Cerebellum (tissue), 4 donors: ENCODE measurements at places on chromosomes 1 and 21.

- peak; percentile 89 for DNase-seq
These were observed at the start of gene ZDHHC18 for GRCh38 chr1:26826261-26827105. Gene ZDHHC18 (plus strand): TSS chr1:26826688. CDS start chr1:26826805, 117 bp downstream.

DNA sequence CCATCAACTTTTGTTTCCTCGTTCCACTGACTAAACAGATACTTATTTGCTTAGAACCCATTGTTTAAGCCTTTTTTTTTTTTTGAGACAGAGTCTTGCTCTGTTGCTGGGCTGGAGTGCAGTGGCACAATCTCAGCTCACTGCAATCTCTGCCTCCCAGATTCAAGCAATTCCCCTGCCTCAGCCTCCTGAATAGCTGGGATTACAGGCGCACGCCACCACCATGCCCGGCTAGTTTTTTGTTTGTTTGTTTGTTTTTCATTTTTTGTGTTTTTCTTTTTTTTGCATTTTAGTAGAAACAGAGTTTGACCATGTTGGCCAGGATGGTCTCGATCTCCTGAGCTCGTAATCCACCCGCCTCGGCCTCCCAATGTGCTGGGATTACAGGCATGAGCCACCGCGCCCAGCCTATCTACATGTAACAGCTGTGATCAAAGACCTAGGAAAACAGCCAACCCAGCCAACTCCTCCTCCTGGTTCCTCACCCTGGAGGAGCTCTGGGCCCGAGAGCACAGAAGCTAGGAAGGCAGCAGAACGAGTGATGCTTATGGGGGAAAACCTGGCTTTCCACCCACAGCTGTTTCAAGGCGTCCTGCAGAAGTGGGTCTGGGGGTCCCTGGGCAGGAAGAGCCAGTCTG, 32.9 kb downstream of the KCNN3 start:
- DNase-seq: no peak

DNA sequence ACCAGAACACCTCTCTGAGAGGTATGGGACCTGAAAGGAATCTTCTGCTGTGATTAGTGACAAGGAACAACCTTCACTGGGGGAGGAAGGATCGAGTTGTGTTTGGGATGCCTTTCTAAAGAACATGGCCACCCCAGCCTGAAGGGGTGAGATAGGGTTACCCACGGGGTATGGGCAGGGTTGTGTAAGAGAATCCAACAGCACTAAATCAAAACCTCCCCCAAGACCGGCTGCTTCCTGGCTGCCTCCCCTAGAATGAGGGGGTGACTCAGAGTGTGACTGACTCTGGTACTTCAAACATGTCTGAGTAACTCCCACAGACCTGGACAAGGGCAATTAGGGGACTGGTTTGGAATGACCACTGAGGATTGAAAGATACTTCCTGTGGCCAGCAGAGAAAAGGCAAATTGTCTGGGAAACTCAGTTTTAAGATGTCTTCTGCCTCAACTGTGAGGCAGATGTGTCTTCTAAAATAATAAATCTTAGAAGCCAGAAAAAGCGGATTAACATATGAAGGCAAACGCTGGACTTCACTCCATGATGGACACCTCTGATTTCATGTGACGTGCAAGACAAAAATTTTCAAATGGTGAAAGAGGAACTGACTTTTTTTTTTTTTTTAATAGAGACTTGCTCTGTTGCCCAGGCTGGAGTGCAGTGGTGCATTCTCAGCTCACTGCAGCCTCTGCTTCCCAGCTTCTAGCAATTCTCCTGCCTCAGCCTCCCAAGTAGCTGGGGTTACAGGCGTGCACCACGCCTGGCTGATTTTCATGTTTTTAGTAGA, 6.7 kb upstream of the PTPN14 start:
- no peak for DNase-seq

DNA sequence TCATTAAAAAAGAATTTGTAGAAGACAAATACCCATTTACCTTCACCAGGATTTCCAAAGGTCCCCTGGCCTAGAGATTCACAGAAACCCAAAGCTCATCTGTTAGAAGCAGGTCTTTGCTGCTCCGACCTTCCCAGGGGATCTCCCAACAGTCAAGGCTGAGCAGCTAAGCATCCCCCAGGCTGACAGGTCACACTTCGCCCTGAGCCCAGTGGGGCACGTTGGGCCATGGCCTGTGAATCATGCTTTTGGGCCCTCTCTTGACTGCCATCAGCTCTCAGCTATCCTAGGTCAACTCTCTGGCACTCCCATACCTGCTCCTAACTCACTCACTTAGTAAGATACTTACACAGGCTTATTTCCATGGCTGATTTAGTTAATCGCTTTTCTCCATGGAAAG, 157.7 kb downstream of the DSCAM start:
- DNase-seq: no peak

DNA sequence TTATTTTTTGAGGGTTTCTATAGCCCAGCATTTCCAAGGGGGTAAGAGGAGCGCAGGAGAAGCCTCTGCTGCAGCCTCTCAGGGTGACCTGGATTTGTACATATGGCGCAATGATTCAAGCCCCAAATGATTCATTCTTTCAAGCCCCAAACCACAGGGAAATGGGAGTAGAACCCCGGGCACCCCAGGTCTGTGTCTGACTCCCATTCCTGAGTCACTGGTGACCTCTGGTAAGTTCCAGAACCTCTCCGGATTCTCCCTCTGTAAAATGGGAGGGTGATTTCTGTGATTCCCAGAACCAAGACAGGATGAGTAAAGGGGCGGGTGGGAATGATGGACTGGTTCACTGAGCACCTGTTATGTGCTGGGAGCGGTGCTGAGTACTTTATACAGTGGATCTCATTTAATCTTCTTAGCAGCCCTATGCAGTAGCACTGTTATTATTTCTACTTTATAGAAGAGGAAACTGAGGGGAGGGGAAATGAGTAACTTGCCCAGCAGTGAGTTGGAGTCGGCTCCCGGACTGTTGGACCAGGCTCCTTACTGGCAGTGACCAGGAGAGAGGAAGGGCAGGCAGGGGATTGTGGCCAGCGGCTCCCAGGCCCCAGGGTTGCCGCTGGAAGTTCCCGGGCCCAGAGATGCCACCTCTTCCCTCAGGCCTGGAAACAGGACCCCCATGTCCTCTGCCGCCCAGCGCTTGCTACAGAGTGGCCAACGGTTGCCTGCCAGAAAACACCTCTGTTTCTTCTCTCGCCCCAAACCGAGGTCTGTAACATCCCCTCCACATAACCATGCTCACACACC, 20.3 kb upstream of the SLC26A9 start:
- no peak for DNase-seq

GRCh38 chr1:70196333-70196732, 9.0 kb downstream of the LRRC40 start:
- DNase-seq: no peak

DNA sequence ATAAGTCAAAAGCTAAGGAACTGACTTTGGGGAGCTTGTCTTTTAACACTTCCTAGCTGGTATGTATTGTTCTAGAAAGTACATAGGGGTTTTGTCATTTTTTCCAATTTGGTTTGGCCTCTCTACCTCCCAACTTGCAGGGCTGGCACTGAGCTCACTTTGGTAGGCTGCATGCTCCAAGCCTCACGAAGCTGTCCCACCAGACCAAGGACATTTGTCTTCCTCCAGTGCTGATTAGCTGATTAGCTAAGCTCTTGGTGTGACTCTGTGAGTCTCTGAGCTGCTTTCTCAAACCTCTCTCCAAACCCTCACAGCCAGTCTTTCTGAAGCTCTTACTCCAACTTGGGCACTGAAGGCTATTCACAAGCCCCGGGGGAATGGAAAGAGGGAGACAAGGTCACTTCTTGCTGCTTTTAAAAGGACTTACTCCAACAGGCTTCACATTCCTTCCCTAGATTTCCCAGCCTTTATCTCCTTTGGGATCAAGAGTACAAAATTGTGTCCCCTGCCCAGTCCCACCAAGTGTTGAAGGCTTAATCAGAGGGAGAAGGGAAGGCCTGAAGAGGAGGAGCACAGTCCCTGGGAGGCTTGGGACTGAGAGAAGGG, 893 bp upstream of the CFAP45 start:
- no peak for DNase-seq

DNA sequence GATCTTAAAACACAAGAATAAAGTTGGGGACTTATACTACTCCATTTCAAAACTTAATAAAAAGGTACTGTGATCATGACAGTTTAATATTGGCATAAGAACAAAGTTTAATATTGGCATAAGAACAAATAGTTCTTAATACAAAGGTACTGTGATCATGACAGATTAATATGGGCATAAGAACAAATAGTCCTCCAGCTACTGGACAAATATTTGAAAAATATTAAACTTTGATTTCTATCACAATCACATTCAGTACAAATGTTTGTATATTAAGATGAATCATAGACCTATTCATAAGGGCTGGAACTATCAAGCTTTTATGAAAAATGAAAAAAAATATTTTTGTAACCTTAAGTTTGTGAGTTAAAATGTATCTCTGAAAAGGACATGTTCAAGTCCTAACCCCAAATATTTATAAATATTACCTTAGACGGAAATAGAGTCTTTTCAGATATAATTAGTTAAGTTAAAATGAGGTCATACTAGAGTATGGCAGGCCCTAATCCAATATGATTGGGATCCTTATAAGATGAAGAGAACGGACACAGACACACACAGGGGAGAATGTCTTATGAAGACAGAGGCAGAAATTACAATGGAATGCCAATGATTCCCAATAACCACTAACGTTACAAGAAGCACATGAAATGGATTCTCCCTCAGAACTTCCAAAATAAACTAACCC, 79.1 kb upstream of the RGS1 start:
- no peak for DNase-seq

GRCh38 chr1:57850176-57850940, 426.5 kb upstream of the DAB1 start:
- no peak for DNase-seq

DNA sequence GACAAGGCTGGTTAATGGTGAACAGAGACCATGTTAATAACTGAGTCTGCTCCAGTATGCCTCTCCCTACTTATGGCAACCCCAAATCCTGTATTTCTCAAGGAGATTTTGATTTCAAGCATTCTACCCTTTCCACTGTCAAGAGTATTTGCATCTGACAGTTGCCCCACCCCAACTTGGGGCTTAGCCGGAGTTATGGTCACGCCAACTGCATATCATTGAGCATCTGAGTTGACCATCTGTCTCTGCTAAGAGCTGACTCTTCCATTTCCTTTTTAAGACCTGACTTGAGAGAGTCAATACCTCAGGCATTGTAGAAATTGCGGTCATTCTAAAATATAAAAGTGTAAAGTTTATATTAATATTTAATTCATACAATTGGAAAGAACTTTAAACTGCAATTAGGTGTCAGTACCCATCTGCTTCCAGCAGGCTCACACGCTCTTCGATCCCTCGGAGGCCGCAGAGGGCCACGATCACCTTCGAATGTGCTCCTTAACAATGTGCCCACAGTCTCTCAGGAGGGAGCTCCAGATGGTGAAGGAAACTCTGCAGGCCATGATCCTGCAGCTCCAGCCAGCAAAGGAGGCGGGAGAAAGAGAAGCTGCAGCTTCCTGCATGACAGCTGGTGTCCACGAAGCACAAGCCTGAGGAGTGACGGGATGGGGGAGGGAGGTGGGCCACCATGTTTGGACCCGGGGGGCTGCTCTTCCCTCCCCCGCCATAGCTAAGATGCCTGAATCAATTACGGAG, 409.8 kb downstream of the DISC1 start:
- DNase-seq: peak; percentile 40

DNA sequence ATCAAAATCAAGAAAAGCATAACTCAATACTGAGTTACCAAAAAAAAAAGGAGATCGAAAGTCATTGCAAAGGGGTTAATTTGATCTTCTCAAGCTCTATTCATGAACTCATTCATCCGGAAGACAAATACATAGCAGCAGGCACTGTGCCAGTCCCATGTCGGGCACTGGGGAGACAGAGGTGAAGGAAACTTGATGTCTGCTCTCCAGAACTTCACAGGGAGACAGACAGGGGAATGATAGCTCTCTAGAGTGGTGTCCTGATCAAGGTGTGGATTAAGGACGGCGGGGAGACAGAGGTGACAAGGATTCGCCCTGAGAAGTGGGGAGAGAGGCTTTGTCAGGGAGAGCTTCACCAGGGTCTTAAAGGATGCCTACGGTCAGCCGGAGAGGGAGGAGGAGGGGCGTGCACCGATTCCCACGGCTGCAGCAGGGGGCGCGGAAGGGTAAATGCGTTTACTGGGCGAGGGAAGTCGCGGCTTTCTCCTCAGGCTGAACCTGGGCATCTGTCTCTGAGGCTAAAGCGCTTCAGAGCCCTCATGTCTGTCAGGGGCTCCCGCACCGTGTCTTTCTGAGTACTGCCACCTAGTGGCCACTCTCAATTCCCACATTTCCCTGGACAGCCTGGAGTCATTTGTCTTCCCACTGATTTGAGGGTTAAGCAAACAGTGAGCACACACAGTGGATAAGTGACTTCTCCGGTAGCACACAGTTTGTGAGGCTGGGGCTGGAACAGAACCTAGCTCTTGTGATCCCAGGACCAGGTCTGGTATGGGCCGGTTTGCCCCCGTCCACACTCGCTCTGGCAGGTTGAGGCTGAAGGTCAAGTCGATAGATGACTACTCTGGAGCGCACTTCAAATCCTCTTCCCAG, 152.8 kb downstream of the TENT5C start:
- DNase-seq: peak; percentile 84

DNA sequence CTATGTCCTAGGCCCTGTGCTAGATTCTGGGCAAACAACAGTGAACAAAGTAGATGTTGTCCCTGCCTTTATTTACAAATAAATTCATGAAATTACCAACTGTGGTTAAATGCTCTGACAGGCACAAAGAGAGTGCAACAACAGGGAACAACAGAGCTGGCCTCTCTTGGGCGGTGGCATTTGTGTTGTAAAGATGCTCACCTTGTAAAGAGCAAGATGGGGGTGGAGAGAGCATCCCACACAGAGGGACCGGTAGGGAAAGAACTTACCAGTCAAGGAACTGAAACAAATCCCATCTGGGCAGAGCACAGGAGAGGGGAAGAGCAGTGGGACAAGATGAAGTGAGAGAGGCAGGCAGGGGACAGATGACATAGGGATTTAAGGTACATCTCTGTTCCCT, 21.6 kb upstream of the SLC22A15 start:
- DNase-seq: no peak

- DNase-seq: no peak
These were observed 5.9 kb downstream of the MTFR1L start for GRCh38 chr1:25825605-25826004.

DNA sequence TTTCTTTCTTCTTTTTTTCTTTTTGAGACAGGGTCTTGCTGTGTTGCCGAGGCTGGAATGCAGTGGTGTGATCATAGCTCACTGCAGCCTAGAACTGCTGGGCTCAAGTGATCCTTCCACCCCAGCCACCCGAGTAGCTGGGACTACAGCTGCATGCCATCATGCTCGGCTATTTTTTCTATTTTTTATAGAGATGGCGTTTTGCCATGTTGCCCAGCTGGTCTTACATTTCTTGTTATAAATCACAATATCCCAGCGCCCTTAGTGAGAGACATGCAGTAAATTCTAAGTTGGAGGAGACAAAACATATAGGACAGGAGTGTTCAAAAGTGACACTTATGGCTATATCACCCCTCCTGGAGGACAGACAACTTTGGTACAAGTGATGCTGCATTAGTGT, 31.3 kb upstream of the ACTN2 start:
- DNase-seq: no peak

GRCh38 chr1:197065559-197065958, 1.5 kb downstream of the F13B start:
- no peak for DNase-seq
